Stimulated activated CD4-positive, alpha-beta T cell treated with anti-CD3 and anti-CD28 coated beads, Interleukin-12 subunit alpha, Interleukin-12 subunit beta, amount 100 ng/mL, for 4 hours (primary cell): ENCODE measurements at places on chromosomes 16 and 17.

- no peak for DNase-seq
Measured at GRCh38 chr16:50195276-50195675, 42.2 kb downstream of the TENT4B start.

DNA sequence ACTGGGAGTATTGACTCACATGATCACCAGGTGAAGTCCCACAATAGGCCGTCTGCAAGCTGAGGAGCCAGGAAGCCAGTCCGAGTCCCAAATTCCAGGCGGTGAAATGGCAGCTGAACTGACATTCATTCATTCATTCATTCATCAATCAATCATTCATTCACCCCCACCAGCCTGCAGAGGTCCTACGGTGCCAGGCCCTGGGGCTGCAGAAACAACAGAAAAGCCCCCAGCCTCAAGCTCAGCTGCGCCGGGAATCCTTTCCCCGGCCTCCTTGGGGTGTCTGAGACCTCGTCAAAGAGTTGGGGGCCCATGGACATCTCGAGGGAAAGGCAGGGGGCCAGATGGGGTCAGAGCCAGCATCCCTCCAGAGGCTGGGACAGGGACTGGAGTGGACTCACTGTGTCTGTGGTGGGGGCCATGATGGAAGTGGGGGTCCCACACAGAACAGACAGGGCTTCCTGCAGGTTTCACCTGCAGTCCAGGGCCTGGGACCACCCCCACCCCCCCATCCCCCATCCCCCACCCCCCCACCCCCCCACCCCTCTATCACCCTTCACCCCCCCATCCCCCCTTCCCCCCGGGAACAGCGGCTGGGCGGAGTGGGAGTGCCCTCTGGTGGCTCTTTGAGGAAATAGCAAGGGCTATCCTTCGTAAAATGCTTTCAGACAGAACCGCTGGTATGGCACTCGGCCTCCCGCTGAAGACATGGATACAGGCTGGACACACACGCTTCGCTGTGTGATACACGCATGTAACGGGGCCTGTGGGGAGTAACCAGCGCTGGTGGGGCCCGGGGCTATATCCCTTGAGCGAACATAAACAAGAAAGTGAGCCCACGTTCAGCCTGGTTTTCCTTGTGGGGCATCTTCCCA, 8.5 kb upstream of the ZC3H18 start:
- peak; percentile 38 for DNase-seq

DNA sequence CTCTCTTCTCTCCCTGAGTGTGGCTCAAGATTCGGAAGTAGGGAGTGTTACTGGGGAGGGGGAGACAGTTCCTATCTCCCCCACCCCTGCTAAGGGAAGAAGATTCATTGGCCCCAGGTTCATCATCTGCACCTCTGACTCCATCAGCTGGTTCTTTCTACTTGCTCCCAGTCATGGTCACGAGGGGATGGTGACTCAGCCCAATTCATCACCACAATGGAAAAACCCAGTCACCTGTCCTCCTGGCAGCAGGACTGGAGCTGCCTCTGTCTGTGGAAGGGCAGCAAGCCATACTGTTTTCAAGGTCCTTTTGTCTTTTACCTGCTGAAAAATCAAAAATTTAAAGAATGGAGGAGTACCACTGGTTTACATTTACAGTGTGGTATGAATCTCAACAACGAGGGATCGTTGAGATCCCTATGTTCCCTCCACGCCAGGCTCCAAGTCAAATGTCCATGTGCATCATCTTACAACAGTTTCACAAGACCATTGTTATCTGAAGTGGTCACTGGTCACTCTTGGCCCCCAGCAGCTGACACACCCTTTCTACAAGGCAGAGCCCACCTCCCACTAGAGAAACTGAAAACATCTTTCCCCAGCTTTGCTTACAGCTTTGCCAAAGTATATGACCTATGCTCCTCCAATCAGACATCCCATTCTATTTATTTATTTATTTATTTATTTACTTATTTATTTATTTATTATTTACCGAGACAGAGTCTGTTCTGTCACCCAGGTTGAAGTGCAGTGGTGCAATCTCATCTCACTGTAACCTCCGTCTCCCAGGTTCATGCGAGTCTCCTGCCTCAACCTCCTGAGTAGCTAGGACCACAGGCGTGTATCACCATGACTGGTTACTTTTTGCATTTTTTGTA, 40.4 kb upstream of the NDRG4 start:
- peak; percentile 29 for DNase-seq

DNA sequence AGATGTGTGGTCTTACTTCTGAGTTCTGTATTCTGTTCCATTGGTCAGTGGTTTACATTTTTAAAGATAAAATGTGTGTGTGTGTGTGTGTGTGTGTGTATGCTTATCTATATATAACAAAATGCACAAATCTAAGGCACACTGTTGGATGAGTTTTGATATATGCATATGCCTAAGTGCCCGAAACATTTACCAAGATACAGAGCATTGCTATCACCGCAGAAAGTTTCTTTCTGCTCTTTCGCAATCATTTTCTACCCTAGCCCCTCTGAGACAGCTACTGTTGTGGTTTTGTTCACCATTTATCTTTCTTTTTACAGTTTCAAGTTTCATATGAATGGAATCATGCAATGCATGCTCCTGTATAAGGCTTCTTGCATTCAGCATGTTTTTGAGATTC, 97.0 kb downstream of the MRTFB start:
- DNase-seq, result no peak

DNA sequence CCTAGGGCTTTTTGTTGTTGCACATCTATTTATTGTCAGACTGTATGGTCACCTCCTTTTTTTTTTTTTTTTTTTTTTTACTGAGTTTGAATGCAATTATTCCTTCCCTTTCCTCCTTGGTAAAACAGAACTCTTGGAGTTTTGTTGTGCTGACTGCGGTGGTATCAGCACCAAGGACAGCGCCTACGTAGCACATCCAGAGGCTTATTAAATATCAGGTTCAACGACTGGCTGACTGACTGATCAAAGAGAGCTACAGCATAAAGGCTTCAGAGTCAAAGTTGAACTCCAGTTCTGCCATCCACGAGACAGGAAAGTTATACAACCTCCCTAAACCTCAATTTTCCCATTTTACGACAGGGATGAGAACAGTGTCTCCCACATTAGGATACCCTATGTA, 86.1 kb upstream of the RBFOX1 start:
- DNase-seq, result no peak

DNA sequence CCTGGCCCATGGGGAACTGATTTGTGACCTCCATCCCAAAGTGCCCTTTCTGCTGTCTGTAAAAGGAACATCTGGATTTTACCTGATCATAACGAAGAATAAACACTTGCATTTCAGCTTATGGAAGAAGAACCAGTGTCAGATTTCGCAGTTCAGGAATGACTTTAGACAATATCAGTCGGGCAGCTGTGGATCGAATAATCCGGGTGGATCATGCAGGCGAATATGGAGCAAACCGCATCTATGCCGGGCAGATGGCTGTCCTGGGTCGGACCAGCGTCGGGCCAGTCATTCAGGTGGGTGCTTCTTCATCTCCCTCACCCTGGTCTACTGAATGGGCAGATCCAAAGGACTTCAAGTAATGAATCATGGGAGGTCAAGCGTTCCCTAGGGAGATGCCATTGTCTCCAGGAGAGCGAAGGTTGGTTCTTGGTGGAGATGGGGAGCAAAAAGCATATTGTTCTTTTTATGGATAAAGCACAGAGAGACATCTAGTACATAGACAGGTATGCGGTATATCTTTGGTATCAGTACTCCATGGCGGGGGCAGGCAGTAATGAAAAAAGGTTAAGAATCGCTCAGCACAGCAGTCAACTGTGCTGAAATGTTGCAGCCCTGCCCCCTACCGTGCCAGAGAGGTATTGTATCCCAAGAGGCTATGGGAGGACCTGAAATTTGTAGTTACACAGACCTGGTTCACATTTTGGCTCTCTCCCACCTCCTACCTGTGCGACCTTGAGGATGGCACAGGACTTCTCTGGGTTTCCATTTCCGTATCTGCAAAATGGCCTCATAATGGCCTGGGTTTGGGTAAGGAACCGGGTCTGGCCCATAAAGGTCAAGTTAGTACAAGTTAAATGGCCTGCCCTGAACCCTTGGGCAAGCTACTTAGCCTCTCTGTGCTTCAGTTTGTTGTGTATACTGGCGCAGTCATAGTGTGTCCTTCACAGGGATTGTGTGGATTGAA, 4.7 kb downstream of the COQ7 start:
- peak; percentile 43 for DNase-seq

DNA sequence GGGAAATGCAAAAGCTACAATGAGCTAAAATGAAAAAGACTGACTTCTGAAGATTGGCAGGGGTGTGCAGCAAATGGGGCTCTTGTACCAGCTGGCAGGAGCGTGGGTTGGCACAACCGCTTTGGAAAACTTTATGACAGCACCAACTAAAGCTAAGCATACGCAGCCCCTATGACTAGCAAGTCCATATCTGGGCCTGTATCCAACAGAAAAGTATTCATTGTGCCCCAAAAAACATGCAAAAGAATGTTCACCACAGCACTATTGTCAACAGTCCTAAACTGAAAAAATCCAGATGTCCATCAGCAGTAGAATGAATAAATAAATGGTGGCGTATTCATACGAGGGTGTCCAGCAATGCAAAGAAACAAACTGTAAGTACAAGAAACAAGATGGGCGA, 22.6 kb upstream of the ITGA3 start:
- DNase-seq, result no peak

DNA sequence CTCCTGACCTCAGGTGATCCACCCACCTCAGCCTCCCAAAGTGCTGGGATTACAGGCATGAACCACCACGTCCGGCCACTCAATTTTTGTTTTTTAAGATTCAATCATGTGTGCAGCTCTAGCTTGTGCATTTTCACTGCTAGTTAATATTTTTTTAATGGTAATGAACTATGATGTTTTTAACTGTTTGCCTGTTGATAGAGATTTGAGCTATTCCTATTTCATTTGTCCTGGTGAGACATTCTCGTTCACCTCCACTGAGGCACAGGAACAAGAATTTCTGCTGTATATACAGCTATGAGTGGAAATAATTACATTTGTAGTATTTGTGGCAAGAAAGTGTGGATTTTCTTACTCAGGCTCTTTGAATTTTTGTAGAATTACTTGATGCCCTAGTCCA, 137.7 kb upstream of the MYOCD start:
- DNase-seq, result no peak

- no peak for DNase-seq
Measured at GRCh38 chr17:61843435-61843834, 19.9 kb downstream of the BRIP1 start.

- no peak for DNase-seq
Measured at GRCh38 chr16:21189311-21189710, 22.1 kb downstream of the ZP2 start.

DNA sequence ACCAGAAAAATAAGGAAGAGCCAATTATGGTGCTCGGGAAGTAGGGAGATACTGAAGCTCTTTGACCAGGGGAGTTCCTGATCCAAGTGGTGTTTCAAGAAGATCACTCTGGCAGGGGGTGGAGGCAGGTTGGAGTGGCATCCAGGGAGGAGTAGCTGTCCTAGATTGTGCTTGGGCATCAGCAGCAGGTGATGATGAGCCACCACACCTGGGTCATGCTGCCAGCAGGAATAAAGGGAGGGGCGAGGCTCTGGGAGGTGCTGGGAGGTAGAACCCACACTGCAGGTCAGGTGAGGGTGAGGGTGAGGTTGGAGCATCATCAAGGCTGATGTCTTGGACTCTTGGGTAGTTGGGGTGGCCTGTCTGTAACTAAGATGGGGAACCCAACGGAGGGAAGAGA, 35.4 kb upstream of the ADGRG1 start:
- no peak for DNase-seq

DNA sequence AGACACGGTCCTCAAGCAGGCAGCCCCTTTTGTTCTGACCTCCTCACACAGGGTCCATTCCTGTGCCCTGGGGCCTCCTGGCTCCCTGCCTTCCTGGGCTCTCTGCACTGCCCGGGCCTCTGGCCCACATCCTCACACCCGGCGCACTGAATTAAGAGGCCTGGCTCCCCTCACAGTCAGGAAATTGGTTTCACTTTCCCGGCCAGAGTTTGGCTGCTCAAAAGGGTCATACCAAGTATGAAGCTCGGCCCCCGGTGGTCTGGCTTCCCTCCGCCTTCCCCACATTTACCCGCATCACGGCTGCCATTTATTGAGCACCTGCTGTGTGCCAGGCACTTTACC, 220.0 kb downstream of the NTN1 start:
- DNase-seq, result no peak

GRCh38 chr17:77848257-77848656, 110.2 kb upstream of the TNRC6C start:
- no peak for DNase-seq

DNA sequence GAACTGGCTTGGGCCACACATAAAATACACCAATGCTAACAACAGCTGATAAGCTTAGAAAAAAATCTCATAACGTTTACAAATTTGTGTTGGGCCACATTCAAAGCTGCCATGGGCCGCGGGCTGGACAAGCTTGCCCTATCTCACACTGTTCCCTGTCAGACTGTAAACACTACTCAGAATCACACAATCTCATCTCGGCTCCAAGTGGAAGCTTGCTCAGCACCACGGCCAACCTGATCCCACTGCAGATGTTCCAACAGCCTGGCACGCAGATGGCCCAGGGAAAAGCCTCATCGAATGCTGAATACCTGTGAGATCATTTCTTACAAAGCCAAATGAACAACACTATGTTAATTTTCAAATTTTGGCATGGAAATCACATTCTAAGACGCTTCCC, 125.8 kb downstream of the ANKRD11 start:
- no peak for DNase-seq

GRCh38 chr17:7589204-7589868, 558 bp downstream of the SOX15 start:
- peak; percentile 62 for DNase-seq

DNA sequence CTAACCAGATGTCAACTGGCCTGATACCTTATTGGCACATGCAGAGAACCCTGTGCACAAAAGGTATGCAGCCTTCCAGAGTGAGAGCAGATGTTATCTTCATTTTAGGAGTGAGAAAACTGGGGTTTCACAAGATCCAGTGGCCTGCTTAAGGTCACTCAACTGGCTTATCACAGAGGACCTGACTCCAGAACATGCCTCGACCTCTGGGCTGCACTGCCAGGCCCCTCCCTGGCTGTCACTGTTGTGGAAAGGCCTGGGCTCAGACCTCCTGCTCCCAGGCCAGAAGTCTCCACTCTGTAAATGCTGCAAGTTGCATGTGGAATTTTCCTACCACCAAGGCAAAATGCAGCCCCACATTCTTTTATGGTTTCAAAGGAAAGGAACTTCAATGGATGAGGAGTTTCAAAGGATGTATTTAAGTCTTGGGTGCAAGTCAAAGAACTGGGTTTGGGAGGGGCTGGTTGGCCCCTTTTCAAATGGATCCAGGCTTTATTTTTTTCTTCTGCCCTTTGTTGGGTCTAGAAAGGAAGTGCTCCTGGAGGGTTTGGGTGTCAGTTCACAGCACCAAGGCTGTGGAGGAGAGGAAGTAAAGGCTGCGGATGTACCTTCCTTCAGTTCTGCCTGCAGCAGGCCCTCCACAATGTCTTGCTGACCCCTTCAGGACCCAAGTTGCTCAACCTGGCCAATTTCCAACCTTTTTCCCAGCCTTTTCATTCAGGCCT, 30.4 kb upstream of the SMPD3 start:
- DNase-seq, result no peak

- DNase-seq, result no peak
Measured at GRCh38 chr16:65570261-65570660, 448.4 kb upstream of the CDH11 start.

- DNase-seq, result no peak
Measured at GRCh38 chr16:72785886-72786285, 262.0 kb downstream of the ZFHX3 start.

- DNase-seq, result no peak
Measured at GRCh38 chr17:61733021-61733420, 130.3 kb downstream of the BRIP1 start.
